ENCODE measurements at places on chromosomes 4 and X. TPM values are rescaled to one million over a fixed set of nuclear protein-coding genes. Genes with fewer than 3 reads are reported as not detected.

Gene PPP4R3C
- not detected for total RNA-seq

Gene PROM1
- total RNA-seq, result 0.85 TPM

Gene TCEAL6
- not detected for total RNA-seq

Gene MEPE
- not detected for total RNA-seq

Gene FAT4
- 11.6 TPM for total RNA-seq

Gene TMSB15C
- total RNA-seq, result 3.1 TPM

Gene CTAG1B
- total RNA-seq, result not detected
